ENCODE measurements at places on chromosomes 5 and 9. TPM values are rescaled to one million over a fixed set of nuclear protein-coding genes. Genes with fewer than 3 reads are reported as not detected.

Gene GALT
- total RNA-seq, result 36.8 TPM

DNA sequence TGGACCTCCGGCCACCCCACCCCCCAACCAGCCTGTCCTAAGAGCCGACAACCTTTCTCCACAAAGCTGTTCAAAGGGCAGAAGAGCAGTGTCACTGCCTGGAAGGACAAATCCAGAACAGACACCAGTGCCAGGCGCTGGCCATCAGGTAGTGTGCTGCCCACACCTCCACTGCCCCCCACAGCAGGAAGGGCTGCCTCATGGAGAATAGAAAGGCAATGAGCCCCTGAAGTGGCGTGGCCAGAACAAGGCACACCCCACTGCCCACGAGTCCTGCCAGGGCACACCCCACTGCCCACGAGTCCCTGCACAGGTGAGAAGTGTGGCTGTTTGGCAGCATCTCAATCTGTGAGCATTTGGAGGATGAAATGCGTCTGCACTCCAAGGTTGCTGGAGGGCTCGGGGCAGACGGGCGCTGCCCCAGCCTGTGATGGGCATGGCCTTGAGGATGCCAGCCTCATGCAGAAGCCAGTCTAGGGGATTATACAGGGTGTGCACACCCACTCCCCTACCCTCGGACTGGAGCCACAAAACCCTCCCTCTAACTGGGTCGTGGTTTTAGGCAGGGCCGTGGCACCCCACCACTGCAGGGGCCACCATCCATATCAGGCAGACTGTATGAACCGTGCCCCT is 2.3 kb upstream of the SLC9A3 start:
- no peak for DNase-seq

- no peak for DNase-seq
These were observed 149.5 kb downstream of the CRB2 start for GRCh38 chr9:123505496-123505895.

Gene CTXN3
- not detected for total RNA-seq

GRCh38 chr9:34665067-34665380 is 2.6 kb upstream of the CCL27 start:
- no peak for DNase-seq

- DNase-seq, result no peak
These were observed 99.8 kb downstream of the ARRDC3 start for GRCh38 chr5:91283326-91283725.

- no peak for DNase-seq
These were observed 4.2 kb downstream of the ADAM19 start for GRCh38 chr5:157571357-157571827.

Gene CXXC5
- total RNA-seq, result 36.1 TPM
